ENCODE measurements at places on chromosomes 6 and 20.
A peak's percentile ranks its signal among the peaks of the same experiment; 100 is the strongest.

DNA sequence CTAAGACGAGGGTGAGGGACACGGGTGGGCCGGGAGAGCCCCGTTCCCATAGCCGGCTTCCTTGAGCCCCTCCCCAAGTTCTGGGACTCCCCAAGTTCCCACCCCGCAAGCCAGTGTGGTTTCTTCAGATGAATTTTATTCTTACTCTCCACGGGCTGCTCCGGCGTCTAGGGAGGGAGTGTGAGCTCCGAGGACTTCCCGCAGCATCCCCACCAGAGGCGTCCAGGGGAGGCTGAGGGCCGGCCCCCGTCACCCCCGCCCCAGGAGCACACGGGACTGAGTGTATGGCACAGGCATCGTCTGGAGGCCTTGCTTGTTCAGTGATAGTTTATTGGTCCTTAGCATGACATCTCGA is 10.0 kb upstream of the SLC4A11 start:
- DNase-seq = no peak

GRCh38 chr6:38476141-38476540 is 163.6 kb downstream of the BTBD9 start:
- DNase-seq = no peak

- peak; percentile 49 for DNase-seq
Observed at GRCh38 chr6:56595490-56596122, 47.1 kb downstream of the DST start.

DNA sequence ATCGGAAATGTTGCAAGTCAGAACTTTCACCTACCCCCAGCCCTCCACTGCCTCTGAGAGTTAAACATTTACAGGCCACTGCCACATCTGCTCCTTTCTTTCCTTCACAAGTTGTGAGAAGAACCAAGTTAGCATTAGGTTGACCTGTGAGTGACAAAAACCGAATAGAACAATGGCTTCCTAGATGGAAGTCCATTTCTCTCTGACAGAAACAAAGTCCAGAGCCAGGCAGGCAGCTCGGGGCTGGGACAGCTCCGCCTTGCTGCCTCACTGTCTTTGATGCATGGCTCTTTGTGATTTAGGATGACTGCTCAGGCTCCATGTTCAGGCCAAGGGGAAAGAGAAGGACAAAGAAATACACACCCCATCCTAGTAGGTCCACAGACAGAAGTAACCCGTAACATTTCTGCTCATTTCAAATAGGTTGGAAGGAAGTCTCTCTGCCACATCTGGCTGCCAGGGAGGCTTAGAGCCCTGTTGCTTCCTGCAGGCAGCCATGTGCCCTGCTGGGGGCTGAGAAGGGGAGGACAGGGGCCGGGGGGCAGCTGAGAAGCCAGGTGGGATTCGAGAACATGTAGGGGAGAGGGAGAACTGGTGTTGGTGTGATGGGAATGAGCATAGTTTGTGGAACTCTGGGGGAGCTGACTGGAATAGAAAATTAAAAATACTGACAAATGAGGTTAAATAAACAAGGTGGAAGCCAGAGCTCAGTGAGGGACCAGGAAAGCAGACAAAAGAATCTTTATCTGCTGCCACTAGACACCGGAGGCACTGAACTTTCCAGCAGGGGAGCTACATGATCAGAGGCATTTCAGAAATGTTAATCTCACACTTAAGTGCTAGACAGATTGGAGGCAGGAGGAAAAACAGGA is 19.5 kb upstream of the IER3 start:
- DNase-seq = peak; percentile 35

- DNase-seq = no peak
Observed at GRCh38 chr6:123636782-123637181, at the start of gene TRDN. Gene TRDN, minus strand, starts transcription at chr6:123636950. Its CDS starts 175 bp downstream, at chr6:123636775.

GRCh38 chr6:37696841-37697662 is 631 bp downstream of the MDGA1 start:
- DNase-seq = peak; percentile 20

DNA sequence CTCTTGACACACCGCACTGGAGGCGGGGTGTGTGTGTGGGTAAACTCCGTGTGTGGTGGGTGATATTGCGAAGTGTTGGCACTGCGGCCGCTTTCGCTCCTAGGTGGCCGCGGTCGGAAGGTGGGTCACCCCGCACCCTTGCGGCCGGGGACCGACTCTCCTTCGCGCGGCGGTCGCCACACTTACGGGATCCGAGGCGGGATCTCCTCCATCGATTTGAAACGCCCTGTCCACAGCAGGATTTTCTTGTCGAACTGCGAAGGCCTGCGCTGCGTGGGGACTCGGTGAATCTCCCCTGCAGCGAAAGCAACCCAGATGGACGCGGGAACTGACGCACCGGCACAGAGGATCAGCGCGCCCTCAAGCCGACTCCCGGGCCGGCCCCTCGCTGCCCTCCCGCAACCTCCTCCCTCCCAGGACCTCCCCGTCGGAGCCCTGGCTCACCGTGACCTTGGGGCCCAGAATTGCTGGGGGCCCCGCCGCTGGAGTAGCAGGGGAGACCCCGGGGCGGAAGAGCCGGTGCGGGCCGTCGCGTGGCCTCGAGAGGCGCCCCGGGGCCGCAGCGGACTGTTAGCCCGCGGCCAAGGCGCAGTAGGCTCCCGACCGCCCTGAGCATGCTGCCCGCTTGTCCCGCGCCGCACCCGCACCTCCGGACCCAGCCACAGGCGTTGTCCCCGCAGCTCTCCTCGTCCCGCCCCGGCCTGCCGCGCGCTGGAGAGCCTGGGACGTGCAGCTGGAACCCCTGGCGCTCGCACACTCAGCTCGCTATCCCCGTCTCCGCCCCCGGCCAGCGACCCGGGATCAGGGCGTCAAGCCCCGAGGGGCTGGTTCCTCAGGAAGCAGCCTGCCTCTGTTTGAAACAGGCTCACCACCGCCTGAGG is at the start of gene FAM162B:
Gene FAM162B, minus strand, starts transcription at position 759 of the 881 bp plus-strand sequence. Its CDS starts 143 bp downstream, at position 616.
- peak; percentile 19 for DNase-seq

DNA sequence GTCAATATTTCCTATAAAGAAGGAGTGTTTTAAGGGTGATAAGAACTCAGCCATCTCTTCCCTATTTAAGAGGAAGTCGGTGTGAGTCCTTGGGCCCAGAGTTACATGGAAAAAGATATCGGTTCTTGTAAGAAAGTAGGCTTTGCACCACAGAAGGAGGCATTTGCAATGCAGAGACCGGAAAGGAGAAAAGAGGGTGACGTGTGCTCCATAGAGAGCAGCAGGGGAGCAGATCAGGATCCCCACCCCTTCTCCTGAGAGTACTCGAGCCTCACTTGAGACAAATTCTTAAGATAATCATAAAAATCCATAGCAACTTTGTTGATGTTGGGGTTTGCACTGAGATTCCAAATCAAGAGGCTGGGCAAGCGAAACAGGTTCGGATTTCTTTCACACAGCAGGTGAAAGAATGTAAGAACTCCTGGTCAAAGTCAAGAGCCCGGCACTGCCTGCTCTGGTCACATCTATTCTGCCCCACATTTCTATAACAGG is 27.8 kb downstream of the FOXA2 start:
- no peak for DNase-seq

DNA sequence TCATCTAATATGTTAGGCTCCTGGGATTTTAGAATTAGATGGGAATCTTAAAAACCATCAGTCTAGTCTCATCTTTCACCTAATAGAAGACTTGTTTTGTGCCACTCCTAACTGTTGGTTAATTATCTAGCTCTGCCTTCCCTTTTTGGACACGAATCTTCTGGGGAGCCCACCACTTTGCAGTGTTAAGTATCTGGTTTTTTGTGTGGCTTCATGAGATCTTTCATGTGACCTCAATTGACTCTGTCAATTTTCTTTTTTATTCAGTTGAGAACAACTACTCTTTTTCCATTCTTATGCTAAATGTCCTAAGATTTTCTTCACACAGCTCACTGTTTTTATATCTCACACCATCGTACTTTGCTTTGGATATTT is 16.9 kb downstream of the TBPL1 start:
- no peak for DNase-seq

DNA sequence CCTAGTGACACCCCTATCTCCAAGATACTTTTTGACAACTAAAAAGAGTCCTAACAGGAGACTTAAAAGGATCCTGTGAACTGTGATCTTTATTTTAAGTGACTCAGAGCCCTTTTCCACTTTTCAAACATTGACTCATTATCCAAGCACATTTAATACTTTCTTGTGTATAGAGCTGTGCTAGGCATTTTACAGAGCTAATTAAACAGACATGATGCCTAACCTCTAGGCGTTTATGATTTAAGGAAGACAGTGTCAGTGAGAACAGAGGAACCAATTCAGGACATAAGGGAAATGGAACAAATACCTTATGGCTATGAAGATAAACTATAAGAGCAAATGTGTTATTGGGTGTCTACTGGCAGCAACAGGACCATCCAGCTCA is 282.6 kb downstream of the TPBG start:
- no peak for DNase-seq

GRCh38 chr20:23337312-23337711 is 13.3 kb upstream of the NXT1 start:
- DNase-seq = no peak

GRCh38 chr6:17267566-17267965 is 13.6 kb upstream of the RBM24 start:
- no peak for DNase-seq

Data from AG08395 (cell line).